ENCODE measurements at places on chromosomes 6 and 20. TPM values are rescaled to one million over a fixed set of nuclear protein-coding genes. Genes with fewer than 3 reads are reported as not detected.

The LRFN2 gene
- total RNA-seq, result 1.6 TPM

The ADRM1 gene
- total RNA-seq, result 283 TPM

The BEND6 gene
- 1.4 TPM for total RNA-seq

The C6orf15 gene
- total RNA-seq, result not detected

The MMP24 gene
- 1.1 TPM for total RNA-seq

The KIAA0408 gene
- 4.1 TPM for total RNA-seq

The GNAS-AS1 gene
- total RNA-seq, result 3.5 TPM

DNA sequence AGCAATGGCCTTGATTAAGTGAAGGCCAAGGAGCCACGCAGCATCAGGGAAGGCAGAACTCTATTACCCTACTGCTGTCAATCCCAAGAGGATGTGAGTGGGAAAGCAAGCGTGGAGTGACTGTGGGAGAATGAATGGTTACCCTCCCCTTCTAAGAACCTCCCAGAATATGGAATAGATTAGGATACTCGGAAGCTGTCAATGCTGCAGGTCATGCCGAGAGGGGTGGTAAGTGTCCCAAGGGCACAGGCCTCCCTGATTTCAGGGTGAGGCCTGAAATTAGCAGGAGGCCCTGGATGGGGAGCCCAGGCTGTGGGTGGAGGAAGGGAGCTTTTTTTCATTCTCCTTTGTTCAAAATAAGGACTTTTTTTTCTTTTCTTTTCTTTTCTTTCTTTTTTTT lies 179.9 kb upstream of the JAG1 start:
- no peak for DNase-seq

- DNase-seq, result no peak
Measured at GRCh38 chr6:109713097-109713496, 22.0 kb downstream of the FIG4 start.

DNA sequence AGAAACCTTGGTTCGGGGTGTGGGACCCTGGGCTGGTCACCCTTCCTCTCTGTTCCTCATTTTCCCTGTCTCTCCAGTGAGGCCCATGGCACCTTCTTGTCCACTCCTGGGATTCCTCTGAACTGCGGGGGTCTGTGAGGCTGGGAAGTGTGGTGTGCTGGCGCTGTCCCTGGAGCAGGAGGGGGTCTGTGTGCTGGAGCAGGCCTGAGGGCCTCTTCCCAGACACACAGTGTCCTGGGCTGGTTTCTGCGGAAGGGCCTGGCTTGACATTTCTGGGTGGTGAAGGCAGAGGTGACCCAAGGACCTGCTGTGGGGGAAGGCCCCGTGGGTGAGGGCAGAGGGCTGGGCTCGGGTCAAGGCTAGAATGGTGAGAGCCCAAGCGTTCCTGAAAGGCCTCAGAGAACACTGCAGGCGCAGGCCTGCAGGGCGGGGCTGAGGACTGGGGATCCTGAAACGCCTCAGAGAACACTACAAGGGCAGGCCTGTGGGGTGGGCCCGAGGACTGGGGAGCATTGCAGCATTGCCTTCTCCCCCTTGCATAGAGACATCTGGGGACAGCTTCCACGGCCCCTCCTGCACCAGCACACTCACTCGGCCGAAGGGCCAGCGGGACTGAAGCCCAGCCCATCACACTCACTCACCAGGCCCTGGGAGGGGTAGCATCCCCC lies 10.6 kb upstream of the BAK1 start:
- peak; percentile 62 for DNase-seq

Data from testis (tissue), 5 donors.